ENCODE measurements at places on chromosomes 16 and 17.

DNA sequence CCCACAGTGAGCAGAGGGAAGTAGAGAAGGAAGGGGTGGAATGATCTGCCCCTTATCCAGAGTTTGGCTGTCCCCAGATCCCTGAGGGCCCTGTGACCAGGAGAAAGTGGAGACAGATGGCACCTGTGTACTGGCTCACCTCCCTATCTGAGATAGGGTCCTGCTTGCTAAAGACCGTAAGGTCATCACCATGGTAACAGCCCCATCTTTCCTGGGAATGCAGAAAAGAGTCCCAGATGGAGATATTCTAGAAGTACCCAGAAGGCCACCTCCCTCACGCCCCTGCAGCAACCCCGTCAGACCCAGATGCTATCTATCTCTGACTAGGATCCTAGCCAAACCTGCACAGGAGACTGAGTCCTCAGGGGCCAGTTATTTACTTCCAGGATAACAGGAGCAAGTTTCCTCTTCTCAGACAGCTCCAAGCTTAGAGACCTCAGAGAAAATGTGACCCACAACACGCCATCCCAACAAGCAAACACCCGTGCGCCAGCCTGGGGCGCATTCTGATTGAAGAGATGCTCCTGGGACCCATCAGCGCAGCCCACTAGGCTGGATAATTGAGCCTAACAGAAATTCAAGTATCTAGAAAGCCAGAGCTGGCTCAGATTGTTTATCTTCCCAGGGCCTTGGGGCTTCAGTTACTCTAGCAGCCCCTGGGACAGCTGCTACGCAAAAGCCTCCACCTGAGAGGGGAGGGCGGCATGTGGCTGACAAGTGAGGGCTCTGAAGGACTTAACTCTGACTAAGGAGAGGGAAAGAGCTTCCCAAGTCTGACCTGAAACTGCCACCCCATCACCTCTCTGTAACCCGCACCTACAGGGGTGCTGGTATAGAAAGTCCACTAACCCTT, 1.9 kb downstream of the ORMDL3 start:
- DNase-seq: no peak

- DNase-seq: no peak
Measured at GRCh38 chr16:81224824-81225223, 13.7 kb upstream of the BCO1 start.

GRCh38 chr17:80539022-80539641, 5.5 kb upstream of the RPTOR start:
- no peak for DNase-seq

DNA sequence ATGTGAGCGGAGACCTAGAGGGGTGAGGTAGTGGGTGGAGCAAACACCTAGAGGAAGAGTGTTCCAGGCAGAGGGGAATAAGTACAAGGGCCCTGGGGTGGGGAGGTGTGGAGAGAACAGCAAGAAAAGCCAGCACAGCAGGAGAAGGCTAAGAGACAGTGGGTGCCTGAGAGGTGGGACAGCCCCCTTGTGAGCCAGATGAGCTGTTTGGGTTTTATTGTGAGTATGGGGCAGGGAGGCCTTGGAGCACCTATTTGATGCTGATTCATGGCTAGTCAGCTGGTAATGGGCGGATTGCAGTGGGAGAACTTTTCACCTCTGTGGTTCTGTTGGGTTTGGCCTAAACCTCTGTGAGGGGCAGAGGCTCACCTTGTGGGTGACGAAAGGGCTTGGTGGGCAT, 68.4 kb downstream of the ABCC1 start:
- no peak for DNase-seq

DNA sequence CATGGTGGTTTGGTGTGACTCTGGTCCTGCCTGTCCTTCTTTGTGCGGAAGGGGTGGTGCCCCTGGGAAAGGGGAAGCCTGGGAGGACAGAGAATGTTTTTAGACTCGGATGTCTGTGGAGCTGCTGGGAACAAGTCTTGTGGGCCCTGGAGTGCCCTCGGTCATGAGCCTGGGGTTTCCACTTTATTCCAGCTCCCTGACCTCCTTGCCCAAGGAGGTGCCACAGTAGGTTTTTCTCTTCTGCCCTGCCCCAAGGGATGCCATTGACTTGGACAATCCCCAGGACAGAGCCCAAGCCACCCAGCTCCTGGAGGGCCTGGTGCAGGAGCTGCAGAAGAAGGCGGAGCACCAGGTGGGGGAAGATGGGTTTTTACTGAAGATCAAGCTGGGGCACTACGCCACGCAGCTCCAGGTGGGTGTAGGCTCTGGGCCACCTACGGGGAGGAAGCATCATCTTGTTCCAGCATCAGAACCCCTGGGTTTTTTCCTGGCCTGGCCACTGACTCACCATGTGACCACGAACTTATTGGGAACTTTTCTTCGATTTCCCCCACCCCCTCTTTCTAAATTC, 1.4 kb downstream of the STAT5A start:
- DNase-seq: no peak

- no peak for DNase-seq
Measured at GRCh38 chr17:67449845-67450755, 73.0 kb downstream of the PITPNC1 start.

GRCh38 chr17:18185391-18185790, 1.8 kb downstream of the ALKBH5 start:
- no peak for DNase-seq

- no peak for DNase-seq
Measured at GRCh38 chr17:1059131-1059795, 62.3 kb downstream of the TIMM22 start.

DNA sequence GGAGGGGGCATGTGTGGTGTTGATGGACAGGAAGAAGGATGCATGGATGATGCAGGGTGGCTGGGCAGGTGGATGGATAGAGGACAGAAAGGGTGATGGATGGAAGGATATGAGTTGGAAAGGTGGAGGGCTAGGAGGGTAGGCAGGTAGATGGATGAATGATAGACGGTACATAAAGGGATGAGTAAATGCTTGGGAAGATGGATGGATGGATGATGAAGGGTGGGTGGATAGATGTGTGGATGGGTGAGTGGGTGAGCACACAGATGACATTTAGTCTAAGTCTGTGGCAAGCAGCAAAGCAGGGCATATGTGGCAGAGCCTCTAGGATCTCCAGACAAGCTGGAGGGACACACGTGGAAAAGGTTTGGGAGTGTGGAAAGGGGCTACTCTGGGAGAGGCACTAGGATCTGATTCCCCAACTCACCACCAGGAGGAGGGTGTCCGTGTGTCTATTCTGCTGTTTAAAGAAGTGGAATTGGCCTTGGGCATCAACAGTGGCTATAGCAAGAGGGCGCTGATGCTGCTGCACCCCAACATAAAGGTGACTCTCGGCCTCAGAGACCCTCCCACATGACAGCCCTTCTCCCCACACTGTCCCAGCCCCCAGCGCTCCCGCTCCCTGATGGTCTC, 8.2 kb downstream of the PLD2 start:
- no peak for DNase-seq

- DNase-seq: no peak
Measured at GRCh38 chr16:23629516-23629915, 11.6 kb downstream of the PALB2 start.

- no peak for DNase-seq
Measured at GRCh38 chr17:81334391-81334901, 39.3 kb upstream of the SLC38A10 start.

DNA sequence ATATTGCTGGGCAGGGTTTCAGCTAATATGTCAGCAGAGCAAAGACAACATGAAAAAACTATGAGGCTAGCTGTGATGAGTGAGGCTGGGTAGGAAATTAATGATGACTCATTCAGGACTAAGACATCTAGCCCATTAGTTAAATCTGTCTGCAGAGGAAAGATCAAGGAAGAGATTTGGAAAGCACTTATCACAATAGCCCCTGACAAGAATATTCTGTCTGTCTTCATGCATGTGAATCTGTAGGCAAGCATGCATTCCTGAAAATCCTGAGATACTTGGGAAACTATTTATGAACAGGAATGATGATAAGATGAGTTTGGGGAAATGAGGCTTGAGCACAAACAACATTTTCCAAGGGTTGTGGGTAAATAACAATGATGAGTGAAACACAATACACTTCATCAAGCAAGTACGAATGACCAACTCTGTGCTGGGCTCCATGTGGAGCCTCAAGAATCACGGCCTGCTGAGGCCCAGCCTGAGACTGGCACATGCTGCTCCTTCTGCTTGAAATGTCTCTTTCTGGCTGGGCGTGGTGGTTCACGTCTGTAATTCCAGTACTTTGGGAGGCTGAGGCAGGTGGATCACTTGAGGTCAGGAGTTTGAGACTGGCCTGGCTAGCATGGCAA, 96.5 kb upstream of the ASIC2 start:
- no peak for DNase-seq

DNA sequence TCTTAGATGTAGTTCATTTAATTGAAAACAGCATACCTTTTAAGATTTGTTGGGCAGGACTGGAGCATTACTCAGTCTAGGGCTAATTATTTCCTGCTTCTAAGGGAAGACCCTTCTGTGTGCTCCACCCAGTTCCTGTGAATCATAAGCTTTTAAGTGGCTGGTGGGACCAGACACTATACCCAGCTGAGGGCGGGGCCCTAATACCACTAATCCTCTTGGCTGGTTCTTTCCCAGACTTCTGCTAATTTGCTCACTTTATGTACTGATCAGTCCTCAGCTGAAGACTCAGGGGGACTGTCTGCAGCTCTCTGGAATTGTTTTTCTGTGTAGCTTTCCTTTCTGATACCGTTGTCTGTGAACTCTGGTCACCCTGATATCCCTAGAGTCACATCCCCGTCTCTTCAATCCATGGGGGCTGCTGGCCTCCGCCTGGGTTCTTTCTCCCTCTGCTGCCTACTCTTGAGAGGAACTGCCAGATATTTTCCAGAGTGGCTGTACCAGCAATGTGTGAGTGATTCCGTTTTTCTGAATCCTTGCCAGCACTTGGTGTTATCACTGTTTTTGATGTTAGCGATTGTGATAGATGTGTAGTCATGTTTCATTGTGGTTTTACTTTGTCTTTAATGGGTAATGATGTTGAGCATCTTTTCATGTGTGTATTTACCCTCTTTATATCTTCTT, 35.1 kb downstream of the MFSD11 start:
- no peak for DNase-seq
